SW 1271 (cell line): ENCODE measurements at places on chromosomes 6 and 20.
A peak's percentile ranks its signal among the peaks of the same experiment; 100 is the strongest.

- DNase-seq: no peak
Measured at GRCh38 chr6:113562248-113562647, 294.9 kb upstream of the MARCKS start.

DNA sequence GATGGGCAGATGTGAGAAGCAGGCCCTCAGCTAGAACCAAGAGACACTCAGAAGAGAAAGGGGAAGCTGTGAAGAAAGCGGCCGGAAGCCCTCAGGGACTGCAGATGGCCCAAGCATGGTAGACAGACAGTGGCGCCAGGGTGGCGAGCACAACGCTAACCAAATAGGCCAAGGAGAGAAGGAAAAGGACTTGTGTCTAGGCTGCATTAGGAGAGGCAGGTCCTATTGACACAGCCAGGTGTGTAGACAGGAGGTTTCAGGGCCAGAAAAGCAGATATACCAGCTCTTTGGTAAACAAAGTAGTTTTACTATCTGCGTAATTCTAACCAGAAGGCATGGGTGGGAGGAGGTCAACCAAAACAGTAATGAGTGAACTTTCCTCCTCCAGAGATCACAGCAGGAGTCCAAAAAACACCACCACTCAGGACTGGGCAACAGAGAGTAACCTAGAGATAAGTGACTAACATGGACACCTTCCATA is 15.8 kb upstream of the MAP7 start:
- no peak for DNase-seq

DNA sequence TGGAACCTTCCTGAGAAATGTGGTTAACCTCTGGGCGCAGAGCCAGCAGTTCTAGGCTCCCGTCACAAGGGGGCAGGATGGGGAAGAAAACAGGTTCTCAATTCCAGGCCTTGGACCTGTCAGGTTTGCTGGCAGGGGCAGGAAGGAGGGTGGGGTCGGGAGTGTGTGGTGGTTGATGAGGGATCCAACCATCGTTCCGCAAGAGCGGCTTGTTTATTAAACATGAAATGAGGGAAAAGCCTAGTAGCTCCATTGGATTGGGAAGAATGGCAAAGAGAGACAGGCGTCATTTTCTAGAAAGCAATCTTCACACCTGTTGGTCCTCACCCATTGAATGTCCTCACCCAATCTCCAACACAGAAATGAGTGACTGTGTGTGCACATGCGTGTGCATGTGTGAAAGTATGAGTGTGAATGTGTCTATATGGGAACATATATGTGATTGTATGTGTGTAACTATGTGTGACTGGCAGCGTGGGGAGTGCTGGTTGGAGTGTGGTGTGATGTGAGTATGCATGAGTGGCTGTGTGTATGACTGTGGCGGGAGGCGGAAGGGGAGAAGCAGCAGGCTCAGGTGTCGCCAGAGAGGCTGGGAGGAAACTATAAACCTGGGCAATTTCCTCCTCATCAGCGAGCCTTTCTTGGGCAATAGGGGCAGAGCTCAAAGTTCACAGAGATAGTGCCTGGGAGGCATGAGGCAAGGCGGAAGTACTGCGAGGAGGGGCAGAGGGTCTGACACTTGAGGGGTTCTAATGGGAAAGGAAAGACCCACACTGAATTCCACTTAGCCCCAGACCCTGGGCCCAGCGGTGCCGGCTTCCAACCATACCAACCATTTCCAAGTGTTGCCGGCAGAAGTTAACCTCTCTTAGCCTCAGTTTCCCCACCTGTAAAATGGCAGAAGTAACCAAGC is 29.6 kb downstream of the SRSF3 start:
- DNase-seq: peak; percentile 68

- peak; percentile 84 for DNase-seq
Measured at GRCh38 chr20:11716239-11716944, 201.3 kb upstream of the BTBD3 start.

- DNase-seq: no peak
Measured at GRCh38 chr6:40312213-40313015, 274.8 kb downstream of the LRFN2 start.

DNA sequence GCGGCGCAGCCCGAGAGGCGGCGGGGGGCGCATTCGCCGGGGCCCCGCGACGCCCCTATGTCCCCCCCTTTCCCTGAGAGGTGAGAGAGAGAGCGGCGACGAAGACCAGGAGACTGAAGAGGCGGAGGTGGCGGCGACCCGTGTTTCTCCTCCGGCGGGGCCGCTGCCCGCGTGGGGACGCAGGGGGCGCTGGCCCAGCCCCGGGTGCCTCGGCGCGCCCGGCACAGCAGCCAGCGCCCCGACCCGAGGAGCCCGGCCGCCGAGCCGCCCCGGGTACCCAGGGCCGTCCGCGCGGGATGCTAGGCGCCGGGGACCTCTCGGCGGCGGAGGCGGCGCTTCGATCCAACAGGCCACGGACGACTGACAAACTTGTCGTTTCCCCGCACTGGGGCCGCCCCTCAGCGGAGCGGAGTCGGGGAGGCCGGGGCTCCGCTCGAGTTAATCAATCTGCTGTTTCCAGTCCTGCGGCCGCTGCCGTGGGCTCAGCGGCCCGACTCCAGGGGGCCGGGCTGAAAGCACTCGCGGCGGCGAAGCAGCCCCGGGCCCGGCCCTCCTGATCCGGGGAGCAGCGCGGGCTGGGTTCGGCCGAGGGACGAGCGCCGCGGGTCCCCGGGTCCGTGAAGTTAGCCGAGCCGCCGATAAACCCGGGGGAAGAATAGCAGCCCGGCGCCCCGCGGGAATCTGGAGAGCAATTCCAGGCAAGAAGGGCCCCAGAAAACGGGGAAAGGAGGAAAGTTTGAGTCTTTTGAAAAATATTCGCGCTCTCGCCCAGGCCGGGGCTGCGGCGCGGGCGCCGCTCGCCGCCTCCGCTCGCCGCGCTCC is 631 bp downstream of the MDGA1 start:
- DNase-seq: no peak

GRCh38 chr6:100088009-100088408 is 94.0 kb upstream of the MCHR2 start:
- no peak for DNase-seq

- no peak for DNase-seq
Measured at GRCh38 chr6:34412643-34413214, 13.1 kb downstream of the RPS10 start.

- DNase-seq: no peak
Measured at GRCh38 chr20:15319439-15319838, 982.0 kb upstream of the FLRT3 start.

- no peak for DNase-seq
Measured at GRCh38 chr20:31596831-31597480, 8.1 kb upstream of the ID1 start.

DNA sequence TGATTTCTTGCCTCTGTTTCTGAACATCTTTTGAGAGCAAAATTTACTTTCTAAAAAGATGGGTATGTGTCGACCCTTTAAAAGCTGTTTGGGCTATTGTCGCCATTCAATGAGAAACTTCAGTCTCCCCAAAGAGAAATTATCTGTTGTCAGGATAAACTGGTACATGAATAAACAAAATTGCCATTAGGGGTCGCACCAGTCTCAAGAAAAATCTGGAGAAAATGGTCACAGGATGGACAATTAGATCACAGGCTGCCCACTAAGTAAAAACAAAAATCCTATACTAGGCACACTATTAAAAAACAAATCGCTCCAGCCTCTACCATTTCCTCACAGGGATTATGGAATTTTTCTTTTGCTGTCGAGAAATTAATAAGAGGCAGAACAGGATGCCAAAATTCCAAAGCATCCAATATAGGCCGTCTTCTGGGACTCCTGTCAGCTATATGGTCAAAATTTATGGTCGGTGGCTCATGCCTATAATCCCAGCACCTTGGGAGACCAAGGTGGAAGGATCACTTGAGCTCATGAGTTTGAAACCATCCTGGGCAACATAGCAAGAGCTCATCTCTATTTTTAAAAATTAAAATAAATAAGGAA is 5.5 kb upstream of the HLA-E start:
- no peak for DNase-seq

- no peak for DNase-seq
Measured at GRCh38 chr20:48648482-48649051, 179.2 kb downstream of the PREX1 start.

- DNase-seq: no peak
Measured at GRCh38 chr6:152698692-152699091, 995 bp downstream of the MYCT1 start.

DNA sequence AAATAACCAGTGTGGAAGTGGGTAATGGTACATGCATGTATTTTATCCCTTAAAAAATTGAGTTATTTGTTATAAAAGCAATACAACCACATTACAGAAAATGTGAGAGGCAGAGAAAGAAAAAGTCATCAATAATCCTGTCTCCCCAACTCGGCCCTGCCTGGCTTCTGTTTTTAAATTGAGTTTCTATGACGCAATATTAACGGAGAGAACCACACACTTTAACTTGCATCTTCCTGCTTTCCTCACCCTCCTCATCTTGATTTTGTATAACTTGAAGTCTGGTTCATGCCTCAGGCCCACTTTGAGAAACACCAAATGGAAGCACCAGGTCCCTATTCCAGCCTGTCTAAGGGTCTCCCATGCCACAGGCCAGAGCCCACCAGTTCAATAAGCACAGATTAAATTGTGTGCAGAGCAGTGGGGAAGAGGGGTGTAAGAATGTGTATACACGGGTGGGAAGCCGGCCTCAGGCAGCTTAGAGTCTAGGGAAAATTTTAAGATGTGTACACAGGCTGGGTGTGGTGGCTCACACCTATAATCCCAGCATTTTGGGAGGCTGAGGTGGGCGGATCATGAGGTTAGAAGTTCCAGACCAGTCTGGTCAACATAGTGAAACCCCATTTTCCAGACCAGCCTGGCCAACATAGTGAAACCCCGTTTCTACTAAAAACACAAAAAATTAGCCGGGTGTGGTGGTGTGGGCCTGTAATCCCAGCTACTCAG is 15.9 kb downstream of the KCNK5 start:
- DNase-seq: no peak

GRCh38 chr6:4212588-4212987 is 77.2 kb upstream of the ECI2 start:
- no peak for DNase-seq

GRCh38 chr20:36094497-36094896 is 60.0 kb upstream of the EPB41L1 start:
- no peak for DNase-seq

DNA sequence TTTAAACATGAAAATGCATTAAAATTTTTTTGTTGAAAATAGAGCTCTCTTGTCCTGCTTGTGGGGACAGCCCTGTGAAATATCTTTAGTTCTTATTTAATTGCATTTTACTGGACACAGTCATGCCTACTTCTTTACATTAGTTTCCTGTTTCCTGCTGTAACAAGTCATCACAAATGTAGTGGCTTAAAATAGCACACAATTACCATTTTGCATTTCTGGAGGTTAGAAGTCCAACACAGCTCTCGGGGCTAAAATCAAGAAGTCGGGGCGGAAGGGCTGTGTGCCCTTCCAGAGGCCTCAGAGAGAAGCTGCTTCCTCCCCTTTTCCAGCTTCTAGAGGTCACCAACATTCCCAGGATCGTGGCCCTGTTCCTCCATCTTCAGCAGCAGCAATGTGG is 29.4 kb downstream of the PNLDC1 start:
- DNase-seq: no peak

DNA sequence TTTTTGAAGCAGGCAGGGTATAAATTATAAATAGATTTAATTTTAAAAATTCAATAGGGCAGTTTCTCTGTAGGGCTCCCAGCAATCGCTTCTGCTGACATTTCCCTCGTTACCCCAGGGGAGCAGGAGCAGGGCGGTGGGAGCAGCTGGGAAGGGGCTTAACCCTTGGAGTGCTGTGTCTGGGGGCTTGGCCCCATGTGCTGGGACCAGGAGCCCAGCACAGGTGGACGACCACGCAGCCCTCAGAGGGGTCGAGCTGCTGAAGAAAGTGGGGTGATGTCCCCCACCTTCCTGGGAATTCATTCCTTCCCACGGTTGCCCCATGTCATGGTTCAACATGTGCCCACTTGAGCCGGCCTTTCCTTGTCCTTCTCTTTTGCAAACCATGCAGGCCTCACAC is 67.5 kb upstream of the STX16 start:
- no peak for DNase-seq

GRCh38 chr6:22071270-22072041 is 225.4 kb downstream of the PRL start:
- no peak for DNase-seq

DNA sequence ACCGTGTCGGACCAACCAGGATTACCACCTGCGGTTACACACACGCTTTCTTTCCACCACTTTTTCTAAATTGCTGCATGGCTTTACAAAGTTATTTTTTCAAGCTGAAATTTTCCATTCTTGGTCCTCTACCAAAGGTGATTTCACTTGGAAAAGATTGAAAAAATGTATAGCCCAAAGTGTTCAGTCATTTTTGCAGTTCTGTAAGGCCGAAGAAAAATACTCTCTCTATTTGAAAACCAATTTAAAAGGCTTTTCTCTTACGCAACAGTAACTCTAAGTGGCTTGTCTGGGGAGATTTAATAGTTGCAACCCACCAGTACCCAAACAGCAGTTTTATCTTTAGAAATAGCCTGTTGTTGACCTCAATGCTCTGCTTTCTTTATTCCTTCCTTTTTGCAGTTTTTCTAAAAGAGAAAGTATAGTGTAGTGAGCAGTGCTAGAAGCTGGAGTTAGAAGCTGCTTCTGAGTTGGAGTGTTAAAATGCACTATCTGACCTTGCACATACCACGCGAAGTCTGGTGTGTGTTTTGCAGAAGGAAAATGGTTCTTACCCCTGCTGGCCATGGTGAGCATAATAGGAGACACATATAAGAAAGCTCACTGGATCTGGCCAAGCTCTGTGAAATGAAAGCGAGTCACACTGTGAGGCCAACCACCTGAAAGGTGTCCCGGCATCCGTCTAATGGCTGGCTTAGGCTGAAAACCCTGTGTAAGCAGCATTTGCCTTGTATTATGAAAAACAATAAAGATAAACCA is 271.6 kb upstream of the PRND start:
- no peak for DNase-seq

GRCh38 chr6:161191007-161191406 is 82.9 kb downstream of the AGPAT4 start:
- no peak for DNase-seq

DNA sequence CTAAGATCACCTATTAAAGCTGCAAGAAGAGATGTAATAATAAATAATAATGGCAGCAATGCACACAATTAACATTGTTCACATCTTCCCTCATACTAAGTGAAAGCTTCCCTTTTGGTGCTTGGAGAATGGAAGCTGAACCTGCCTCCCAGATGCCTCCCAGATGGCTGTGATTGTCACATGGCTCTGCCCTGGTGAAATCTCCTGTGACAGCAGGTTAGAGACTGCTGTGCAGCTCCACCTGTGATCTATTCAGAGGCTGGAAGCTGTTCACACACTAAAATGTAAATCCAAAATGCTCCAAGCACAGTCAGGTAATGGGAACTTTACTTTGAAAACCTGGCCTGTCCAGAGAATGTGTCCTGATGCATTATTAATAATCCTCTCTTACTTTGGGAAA is 41.7 kb upstream of the RGS17 start:
- DNase-seq: no peak

- no peak for DNase-seq
Measured at GRCh38 chr20:11315525-11315924, 602.2 kb upstream of the BTBD3 start.

DNA sequence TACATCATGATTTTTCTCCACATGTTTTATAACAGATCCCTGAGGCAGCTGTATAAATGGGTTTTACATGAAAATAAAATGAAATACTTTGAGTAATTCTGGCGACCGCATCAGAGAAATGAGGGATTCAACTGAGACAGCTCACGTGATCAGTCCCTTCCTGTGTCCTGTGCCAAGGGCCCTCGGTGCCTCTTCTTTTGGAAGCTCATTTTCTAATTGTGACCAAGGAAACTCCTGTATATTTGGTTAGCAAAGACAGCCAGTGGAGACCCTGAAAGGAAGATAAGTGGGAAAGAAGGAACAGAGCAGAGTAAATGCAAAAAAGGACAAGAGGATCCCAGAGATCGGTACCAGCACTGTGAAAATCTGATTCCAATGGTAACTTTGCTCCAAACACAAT is 129.9 kb downstream of the FYN start:
- no peak for DNase-seq

GRCh38 chr6:131443014-131443413 is 130.0 kb upstream of the ARG1 start:
- DNase-seq: no peak
